ENCODE measurements at places on chromosomes 7 and 10. TPM values are rescaled to one million over a fixed set of nuclear protein-coding genes. Genes with fewer than 3 reads are reported as not detected.

OR9A2 gene
- total RNA-seq = not detected

CACUL1 gene
- total RNA-seq = 34.6 TPM

ZNF488 gene
- total RNA-seq = 0.10 TPM

CHST15 gene
- total RNA-seq = 71.8 TPM

SPDYE1 gene
- not detected for total RNA-seq

OPN4 gene
- total RNA-seq = not detected

TMEM176B gene
- total RNA-seq = not detected

MALRD1 gene
- not detected for total RNA-seq

SSBP1 gene
- 88.5 TPM for total RNA-seq

SPDYE6 gene
- total RNA-seq = 0.33 TPM

CELF2 gene
- 30.6 TPM for total RNA-seq

SPDYE2B gene
- total RNA-seq = not detected

SPDYE2 gene
- total RNA-seq = not detected

COL28A1 gene
- total RNA-seq = not detected

AKAP9 gene
- 39.8 TPM for total RNA-seq

AOAH gene
- 0.10 TPM for total RNA-seq

MYO1G gene
- total RNA-seq = 0.10 TPM

FAS gene
- total RNA-seq = 8.8 TPM

IFIT2 gene
- total RNA-seq = 2.7 TPM

FEZF1 gene
- total RNA-seq = not detected

MAPK8 gene
- total RNA-seq = 75.7 TPM

PON1 gene
- total RNA-seq = not detected

RBP3 gene
- total RNA-seq = not detected

CCDC146 gene
- total RNA-seq = 1.6 TPM

SEMA3D gene
- total RNA-seq = 0.57 TPM

Data from vein endothelial cell (primary cell).